ENCODE measurements at places on chromosomes 4 and X.

DNA sequence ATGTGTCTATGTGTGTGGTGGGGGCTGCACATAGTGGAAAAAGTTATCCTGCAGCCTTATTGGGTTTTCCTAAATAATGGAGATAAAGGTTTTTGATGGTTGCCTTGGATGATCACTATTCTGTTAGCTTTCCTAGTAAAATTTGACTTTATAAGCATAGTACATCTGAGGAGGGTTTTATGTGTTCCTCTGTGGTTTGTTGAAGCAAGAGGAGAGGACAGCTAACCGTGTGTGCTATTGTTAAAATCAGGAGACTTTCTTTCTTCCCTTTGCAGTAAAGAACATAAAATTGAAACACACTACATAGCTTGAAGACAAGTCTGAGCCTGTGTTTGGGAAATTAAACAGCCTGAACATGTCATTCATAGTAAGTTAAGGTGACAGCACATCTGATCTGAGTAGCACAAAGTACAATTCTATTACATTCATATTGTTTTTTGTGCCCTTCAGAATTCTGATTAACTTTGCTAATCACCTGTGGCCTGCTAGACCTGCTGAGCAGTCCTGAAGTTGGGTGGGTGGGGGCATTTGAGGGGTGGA lies 36.8 kb downstream of the C4orf51 start:
- DNase-seq, result no peak

GRCh38 chr4:188435381-188435780 lies 296.1 kb downstream of the TRIML1 start:
- no peak for DNase-seq

GRCh38 chrX:43973249-43974099 lies at the start of gene NDP:
NDP (minus strand) TSS chrX:43973390; CDS start chrX:43958645, 14,745 bp downstream.
- no peak for DNase-seq

DNA sequence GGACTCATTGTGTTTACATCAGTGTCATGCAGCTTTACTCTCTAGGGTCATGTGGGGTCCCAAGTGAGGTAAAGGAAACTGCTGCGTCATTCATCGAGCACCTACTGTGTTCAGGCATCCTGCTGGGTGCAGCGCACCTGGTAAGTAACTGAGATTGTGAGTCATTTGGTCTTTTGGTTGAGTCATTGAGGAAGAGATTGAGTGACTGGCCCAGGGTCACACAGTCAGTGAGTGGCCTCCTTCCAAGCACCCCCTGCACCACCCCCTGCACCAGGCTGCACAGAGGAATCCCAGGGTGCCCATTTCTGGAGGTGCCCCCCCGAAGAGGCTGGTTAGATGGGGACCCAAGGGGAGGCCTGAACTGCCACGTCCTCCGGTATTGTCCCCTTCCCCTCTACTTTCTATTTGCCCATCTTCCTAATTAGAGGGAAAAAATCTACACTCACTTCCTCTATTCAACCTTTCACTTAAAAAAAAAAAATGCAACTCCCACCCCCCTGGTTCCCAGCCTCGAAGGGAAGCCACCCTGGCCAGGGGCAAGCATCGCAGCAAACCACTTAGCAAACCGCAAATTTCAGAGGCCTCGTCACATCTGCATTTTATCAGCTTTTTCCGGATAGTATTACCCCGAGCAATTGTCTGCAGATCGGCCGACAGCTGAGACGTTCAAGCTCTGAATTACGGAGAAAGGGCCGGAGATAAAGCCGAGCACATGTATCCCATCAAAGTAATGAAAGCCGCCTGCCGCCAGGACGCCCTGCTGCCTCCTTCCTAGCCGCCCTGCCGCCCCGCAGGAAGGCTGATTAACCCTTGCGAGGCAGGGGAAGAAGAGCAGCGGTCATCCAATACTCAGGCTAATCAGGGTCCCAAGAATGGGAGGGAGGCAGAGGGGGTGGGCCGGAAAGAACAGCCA lies 96.3 kb upstream of the MSX1 start:
- no peak for DNase-seq

DNA sequence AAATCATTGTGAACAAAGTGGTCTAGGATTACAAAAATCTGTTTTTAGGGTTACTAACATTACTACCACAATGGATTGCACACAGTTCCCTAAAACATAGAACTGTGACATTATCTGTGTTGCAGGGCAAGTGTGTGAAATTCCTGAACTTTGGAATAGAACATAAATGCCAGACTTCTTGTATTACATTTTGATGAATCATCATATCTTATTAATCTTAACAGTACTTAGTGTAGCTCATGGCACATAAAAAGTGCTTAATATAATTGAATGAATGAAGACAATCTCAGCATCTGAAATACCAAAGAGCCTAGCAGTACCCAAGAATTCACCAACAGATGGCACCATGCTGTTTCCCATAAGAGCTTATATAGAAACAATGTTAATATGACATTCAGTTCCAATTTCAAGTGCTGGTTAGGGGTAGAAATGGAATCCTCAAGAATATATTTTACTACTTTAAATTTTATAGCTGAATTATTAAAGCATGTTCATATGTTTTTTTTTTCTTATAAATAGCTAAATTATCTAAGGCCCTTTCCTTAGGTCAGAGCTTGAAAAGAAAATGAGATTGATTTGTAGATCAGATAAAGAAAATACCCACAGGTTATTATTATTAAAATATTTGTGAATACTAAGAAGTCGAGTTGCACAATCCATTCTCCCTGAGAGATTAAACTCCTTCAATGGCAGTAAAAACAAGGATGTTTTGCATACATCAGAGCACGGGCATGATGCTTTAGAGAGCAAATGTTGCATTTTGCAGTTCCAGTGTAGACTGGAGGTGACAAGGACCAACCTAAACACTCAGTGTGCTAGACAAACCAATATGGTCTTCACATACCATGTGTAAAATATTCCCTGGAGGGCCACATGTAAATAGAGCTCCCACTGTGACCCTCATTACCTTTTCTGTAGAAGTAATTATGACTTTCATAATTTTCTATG lies 25.7 kb upstream of the SHISA3 start:
- no peak for DNase-seq

DNA sequence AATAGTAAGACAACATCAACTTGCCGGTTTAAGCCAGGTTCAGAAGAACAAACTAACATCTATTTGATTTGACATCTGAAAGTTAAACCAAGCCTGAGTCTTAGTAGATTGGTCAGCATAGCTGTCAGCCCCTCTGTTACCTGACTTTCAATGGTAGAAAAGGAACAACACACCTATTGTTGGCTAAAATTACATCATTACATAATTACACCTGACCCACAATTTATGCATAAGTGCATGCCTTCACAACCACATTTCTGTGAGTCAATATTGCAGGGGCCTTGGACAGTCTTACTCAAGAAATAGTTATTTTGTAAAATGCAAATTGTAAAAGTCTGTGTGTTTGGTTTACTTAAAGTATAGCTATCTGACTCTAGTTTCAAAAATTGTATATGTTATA lies 36.2 kb downstream of the EGFL6 start:
- DNase-seq, result no peak

DNA sequence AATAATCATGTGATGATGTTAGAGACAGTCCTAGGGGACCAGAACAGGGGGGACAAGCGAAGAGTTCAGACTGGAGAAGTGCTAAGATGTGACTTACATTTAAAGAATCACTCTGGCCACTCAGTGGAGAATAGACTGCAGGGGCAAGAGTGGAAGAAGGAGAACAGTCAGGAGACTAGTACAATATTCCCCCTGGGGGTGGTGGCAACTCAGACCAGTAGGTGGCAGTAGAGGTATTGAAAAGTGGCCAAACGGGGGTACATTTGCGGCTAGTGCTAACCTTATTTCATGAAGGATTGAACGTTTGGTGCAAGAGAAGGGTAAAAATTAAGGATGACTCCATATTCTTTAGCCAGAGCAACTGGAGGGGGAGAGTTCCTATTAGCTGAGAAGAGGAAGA lies 2.7 kb upstream of the BMX start:
- DNase-seq, result peak; percentile 78

GRCh38 chr4:153919667-153920066 lies 130.8 kb upstream of the SFRP2 start:
- DNase-seq, result no peak

DNA sequence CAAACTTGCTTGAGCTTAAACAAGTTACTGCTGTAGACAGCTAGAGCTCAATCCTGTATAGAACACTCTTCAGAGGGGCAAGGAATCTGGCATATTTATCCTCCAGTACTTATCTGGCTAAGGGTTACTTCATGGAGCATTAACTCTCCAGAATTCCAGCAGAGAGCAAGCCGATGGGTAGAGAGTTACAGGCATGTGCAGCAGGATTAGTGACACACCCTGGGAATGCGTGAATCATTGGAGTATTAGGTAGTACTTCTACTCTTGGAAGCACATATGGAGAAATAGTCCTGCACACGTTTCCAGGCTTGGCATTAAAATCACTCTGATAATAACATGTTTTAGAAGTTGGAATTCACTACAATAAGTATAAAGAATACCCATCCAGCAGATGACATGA lies 35.4 kb downstream of the GRXCR1 start:
- no peak for DNase-seq

GRCh38 chr4:16464651-16465050 lies 238.4 kb upstream of the TAPT1 start:
- no peak for DNase-seq

- no peak for DNase-seq
These were observed 54.2 kb downstream of the SH3KBP1 start for GRCh38 chrX:19833034-19833677.

GRCh38 chrX:123648028-123648810 lies 84.6 kb downstream of the THOC2 start:
- DNase-seq, result no peak

DNA sequence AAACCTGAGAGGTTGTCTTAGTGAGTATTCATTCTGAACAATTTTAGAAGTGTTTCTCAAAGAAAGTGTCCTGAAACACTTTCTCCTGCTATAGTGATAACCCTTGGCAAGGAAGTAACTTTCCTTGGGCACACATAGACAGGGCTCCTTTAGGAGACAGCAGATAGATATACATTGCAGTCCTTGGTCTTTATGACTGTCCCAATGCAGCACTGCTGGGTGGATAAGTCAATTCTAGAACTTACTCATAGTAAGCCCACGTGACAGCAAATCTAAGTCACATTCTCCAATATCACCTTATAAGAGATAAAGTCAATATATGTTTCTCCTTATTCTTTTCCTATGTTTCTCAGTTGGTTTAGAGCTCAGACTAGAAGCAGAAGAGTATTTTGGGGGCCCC lies 46.7 kb downstream of the GPRASP3 start:
- no peak for DNase-seq

DNA sequence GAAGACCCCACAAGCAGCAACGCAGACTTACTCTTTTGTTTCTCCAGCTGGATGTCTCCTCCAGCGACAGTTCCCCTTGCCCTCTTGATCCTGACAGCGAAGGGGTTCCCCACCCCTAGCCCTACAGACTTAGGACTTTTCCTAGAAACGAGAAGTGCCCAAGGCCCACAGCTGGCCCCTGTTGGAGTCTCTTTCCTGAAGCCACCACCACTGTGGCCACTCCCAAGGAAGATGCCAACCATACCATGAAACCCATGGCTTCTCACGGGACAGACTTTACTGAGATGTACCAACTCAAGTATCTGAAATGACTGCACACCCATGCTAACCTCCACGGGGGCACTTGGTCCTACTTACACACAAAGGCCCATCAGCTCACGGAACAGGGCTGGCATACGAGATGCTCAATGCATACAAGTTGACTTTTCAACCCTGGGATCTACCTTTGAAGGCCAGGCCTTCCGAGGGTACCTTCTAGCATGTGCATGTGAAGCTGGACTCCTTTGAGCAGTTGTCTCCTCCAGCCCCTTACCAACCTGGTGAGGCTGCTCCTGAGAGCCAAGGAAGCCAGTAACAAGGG lies 924 bp upstream of the IRAK1 start:
- DNase-seq, result peak; percentile 60

GRCh38 chrX:97931586-97931985 lies 1047.9 kb downstream of the RPA4 start:
- DNase-seq, result no peak

GRCh38 chr4:140233791-140234696 lies 80.1 kb upstream of the MAML3 start:
- no peak for DNase-seq

- no peak for DNase-seq
These were observed 451.7 kb upstream of the PITX2 start for GRCh38 chr4:111074523-111075114.

DNA sequence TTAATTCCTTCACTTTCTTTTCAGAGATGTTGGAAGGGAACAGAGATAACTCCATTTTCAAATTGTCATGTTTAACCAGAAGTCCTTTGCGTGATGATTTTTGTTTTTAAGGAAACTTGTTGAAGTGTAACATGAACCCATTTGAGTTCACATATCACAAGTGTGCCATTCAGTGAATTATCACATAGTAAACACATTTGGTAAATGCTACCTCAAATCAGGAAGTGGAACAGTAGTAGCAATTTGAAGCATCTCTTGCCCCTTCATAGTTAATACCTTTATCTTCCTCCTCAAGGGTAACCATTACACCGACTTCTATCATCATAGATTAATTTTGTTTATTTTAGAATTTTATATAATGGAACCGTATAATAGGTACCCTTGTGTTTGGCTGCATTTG lies 35.8 kb downstream of the KDM6A start:
- DNase-seq, result no peak

- DNase-seq, result no peak
These were observed 5.3 kb upstream of the TRMT2B start for GRCh38 chrX:101057093-101057714.

GRCh38 chr4:54067166-54067565 lies 2.8 kb upstream of the CHIC2 start:
- DNase-seq, result no peak

DNA sequence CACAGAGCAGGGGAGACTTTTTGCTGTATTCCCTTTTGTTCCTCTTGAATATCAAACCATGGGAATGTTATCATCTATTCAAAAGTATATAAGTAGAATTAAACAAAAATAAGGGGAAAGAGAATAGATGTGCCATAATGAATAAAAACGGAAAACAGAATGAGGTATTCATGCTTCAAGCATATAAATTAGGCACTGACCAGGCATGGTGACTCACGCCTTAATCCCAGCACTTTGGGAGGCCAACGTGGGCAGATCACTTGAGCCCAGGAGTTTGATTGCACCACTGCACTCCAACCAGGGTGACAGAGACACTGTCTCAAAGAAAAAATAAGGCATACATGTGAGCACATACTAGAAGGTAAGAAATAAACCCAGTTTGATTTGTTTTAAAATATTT lies 16.3 kb upstream of the NEUROG2 start:
- no peak for DNase-seq

DNA sequence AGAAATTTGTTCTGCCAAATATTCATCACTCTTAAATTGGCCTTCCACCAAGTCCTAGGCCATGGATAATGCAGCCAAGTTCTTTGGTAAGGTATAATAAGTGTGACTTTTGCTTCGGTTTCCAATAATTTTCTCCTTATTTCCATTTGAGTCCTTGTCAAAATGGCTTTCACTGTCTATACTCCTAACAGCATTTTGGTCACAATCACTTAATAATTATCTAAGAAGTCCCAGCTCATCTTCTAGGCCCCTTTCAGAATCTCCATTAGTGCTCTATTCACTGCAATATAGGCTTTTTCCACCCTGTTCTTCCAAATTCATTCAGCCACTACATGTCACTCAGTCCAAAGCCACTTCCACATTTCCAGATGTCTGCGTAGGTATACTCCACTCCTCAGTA lies 51.0 kb upstream of the SPIN4 start:
- DNase-seq, result no peak

GRCh38 chr4:3106339-3107186 lies 32.1 kb downstream of the HTT start:
- peak; percentile 97 for DNase-seq

Measured in activated CD8-positive, alpha-beta memory T cell treated with anti-CD3 and anti-CD28 coated beads for 24 hours (primary cell).